ENCODE measurements at places on chromosomes 7 and 10. TPM values are rescaled to one million over a fixed set of nuclear protein-coding genes. Genes with fewer than 3 reads are reported as not detected.

- DNase-seq: no peak
These were observed 182.8 kb downstream of the SEC23IP start for GRCh38 chr10:120075349-120075748.

DNA sequence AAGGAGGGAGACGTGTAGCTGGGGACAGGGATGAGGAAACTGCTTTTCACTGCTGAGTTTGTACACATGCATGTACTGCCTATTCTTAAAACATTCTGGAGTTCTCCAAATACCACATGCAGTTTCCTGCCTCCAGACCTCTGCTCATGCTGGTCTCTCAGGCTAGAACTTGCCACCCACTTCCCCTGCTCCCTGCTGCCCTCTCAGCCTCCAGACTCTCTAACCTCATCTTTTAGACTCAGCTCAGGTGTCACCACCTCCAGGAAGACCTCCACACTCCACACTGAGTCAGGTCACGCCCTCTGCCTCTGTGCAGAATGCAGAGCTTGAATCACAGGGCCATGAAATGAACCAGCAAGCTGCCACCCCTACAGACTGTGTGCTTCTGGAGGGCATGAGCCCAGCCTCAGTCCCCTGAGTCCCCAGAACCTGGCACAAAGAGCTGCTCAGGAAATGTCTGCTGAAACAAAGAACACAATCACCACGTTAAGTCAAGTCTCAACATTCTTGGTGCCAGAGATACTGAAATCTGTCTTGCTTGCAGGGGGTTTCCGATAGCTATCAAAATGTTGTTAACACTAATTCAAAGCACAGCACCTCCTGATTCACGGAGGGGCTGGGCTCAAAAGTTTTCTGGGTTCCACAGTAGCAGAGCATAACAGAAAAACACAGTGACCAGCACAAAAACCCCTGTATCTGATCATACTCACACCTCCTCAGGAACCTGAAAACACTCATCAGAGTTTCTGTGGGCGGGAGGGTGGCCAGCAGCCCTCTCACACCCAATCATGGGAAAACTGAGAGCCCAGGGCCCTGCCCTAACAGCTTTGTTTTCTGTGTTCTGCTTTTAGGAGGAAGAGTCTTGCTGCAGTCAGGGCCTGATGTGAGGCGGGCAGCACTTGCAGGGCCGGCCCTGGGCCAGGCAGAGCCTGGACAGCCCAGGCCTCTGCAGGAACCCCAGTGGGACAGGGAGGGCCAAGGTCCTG, 21.1 kb downstream of the FAM53B start:
- no peak for DNase-seq

Gene LYZL1
- total RNA-seq: not detected

Gene AEBP1
- not detected for total RNA-seq

DNA sequence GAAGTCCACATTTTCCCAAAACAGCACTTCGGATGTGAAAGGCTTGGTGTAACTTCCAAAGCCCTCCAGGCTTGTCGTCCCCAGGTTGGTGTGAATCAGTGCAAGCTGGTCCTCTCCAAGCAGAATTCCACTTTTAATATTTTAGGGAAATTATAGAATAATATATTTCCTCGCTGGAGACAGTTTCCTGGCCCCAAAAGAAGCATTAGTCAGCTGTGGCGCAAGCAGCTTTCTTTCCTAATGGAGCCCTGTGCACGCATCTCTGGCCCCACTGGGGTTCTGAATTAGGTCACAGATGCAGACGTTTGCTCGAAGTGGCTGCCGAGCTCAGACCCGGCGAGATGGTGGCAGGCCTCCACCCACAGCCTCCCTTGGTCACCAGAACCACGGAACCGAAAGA, 33.3 kb upstream of the MNX1 start:
- DNase-seq: no peak

All from HT1080 (cell line).